Left lung (tissue), 14 donors: ENCODE measurements at places on chromosomes 1 and 21. TPM values are rescaled to one million over a fixed set of nuclear protein-coding genes. Genes with fewer than 3 reads are reported as not detected.

- H3K4me1 ChIP-seq = peaks cover 14% of the 10 kb centered on the region
- H3K4me3 ChIP-seq = no peak overlapping the region
- H3K36me3 ChIP-seq = no peaks in the 10 kb centered on the region
- no peak overlapping the region for H3K27ac ChIP-seq
- no peaks in the 10 kb centered on the region for H3K27me3 ChIP-seq
- no peak for DNase-seq
These were observed 199.1 kb downstream of the DYRK1A start for GRCh38 chr21:37565530-37566223.

GUCA2B gene
- not detected for total RNA-seq

DNA sequence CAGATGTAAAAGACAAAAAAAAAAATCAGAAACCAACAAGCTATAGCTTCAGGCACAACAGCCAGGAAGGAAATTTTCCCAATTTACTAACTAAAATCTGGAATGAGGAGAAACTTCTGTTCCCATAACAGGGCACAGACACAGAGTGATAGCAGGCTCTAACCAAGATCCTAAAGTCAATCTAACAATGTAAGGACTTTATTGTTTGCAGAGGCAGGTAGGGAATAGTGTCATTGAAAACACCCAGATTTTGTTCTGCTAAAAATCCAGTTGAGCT is 166.6 kb upstream of the ATP1B1 start:
- no peaks in the 10 kb centered on the region for H3K4me1 ChIP-seq
- no peak overlapping the region for H3K4me3 ChIP-seq
- DNase-seq = no peak
- H3K27me3 ChIP-seq = no peaks in the 10 kb centered on the region
- H3K27ac ChIP-seq = no peak overlapping the region

RHCE gene
- not detected for total RNA-seq

DNA sequence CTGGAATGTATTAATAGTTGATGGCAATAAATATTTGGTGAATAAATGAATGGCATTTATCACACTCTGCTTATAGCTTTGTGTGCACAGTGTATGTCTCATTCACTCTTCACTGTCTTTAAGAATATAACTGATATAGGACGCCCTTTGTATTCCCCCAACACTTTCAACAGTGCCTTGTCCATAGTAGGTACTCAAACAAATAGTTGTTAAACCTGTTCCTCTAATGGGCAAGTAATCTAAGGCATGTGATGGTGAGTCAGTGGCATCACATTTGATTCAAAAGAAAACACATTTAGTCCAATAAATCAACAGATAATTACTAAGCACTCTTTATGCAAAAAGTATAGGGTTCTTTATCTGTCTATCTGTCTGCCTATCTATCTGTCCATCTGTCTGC is 11.2 kb upstream of the RXRG start:
- H3K27ac ChIP-seq = no peak overlapping the region
- H3K36me3 ChIP-seq = no peaks in the 10 kb centered on the region
- no peak for DNase-seq
- H3K4me3 ChIP-seq = no peak overlapping the region
- no peaks in the 10 kb centered on the region for H3K4me1 ChIP-seq

- no peak overlapping the region for H3K4me3 ChIP-seq
- no peak overlapping the region for H3K27ac ChIP-seq
- no peaks in the 10 kb centered on the region for H3K27me3 ChIP-seq
These were observed 41.2 kb upstream of the TTC22 start for GRCh38 chr1:54842206-54842915.

RAB29 gene
- 18.8 TPM for total RNA-seq

DNA sequence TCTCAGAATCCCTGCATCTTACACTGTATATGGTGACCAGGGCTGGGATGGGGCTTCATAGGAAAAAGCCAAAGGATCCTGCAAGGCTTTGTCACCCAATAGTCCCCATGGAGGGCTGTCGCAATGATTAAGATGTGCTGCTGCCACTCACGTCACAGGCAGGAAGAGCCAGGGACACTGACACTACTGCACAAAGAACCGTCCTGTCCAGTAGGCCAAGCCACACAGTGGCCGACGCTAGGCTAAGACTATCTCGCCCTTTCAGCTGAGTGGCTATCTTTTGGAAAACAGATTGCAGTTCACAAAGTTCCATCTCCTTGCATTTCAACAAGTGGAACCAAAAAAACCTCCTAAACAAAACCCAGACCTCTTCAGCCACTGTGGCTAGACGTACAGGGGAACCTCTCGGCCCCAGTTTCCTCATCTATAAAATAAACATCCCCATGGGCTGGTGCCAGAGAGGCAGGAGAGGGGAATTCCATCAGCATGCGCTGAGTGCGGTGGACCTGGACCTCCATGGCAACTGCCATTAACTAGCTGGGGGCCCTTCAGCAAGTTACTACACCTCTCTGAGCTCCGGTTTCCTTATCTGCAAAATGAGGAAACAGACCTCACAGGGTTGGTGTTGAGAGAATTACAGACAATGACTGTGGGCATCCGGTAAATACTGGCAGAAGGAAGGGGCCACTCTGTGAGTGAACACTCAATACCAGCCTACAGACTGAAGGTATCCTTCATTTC is 8.7 kb downstream of the CAPZB start:
- peaks cover 23% of the 10 kb centered on the region for H3K36me3 ChIP-seq
- H3K4me3 ChIP-seq = no peak overlapping the region
- no peaks in the 10 kb centered on the region for H3K27me3 ChIP-seq
- peak overlapping the region; percentile 73 for H3K27ac ChIP-seq

GRCh38 chr1:77430966-77431690 is 149.3 kb downstream of the AK5 start:
- no peaks in the 10 kb centered on the region for H3K4me1 ChIP-seq
- no peaks in the 10 kb centered on the region for H3K36me3 ChIP-seq
- H3K27me3 ChIP-seq = no peaks in the 10 kb centered on the region

DNA sequence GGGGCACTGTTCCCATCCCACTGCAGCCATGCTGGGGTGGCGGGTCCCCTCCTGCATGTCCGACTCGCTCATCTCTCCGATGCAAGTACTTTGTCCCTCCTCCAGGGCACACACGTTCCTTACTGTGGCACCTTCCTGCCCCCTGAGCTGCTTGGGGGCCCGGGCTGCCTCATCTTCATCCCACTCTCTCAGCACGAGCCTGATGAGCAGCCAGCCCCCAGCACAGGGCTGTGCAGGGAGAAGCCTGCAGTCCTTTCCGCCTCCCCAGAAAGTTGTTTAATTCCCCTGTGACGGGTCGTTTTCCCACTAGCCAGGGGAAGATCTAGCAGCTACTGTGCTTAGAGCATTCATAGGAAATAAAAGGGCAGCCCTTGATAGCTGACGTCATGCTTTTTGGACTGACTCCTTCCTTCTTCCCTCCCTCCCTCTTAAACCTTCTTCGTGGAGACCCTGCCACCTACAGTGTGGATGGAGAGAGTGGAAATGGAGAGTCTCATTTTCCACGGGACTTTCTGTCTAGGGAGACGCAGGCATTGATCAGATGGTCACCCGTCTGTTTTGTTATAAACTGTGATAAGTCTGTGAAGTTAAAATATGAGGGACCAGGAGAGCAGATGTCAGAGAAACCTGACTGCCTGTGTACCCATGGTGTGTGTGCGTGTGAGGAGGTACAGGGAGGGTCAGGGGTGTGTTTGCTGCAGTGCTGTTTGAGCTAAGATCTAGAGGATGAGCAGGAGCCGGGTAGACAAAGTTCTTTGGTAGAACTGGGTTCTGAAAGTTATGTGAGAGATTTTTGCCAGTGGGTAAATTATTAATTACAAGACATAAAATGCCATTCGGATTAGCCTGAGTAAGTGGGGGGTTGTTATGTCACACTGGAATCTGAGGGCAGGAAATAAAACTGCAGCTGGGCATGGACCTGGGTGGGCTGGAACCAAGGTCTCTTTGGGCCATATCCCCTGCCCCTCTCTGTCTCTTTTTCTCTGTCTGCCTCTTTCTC is 34.3 kb downstream of the GPR137B start:
- no peaks in the 10 kb centered on the region for H3K4me1 ChIP-seq
- H3K36me3 ChIP-seq = no peaks in the 10 kb centered on the region
- DNase-seq = no peak
- no peaks in the 10 kb centered on the region for H3K27me3 ChIP-seq
- no peak overlapping the region for H3K4me3 ChIP-seq

JTB gene
- 142 TPM for total RNA-seq
